Aorta (tissue), 5 donors: ENCODE measurements at places on chromosomes 4 and X. TPM values are rescaled to one million over a fixed set of nuclear protein-coding genes. Genes with fewer than 3 reads are reported as not detected.

The RIPPLY1 gene
- not detected for total RNA-seq

GRCh38 chr4:154692304-154692818, 51.4 kb upstream of the LRAT start:
- no peaks in the 10 kb centered on the region for H3K27me3 ChIP-seq
- no peak overlapping the region for H3K27ac ChIP-seq
- no peaks in the 10 kb centered on the region for H3K4me1 ChIP-seq
- no peaks in the 10 kb centered on the region for H3K36me3 ChIP-seq
- DNase-seq, result no peak
- H3K4me3 ChIP-seq, result no peak overlapping the region

- H3K27ac ChIP-seq, result no peak overlapping the region
- DNase-seq, result no peak
- H3K36me3 ChIP-seq, result no peaks in the 10 kb centered on the region
- no peak overlapping the region for H3K4me3 ChIP-seq
Measured at GRCh38 chrX:49999087-49999486, 76.7 kb downstream of the CLCN5 start.

DNA sequence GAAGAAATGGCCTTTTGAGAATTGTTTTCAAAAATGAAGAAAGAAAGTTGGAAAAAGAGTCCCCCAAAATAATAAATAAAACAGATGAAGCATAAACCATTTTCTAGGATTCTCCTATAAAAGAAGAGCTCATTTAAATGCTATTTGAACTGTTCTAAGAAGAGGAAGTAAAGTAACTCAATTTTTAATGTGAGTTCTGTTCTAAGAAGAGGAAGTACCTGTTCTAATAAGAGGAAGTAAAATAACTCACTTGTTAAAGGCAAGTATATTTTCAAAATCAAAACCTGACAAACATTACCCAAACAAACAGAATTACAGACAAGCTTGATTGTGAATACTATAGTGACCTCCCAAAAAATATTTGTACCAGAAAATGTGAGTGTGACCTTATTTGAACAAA, 1326.3 kb downstream of the C4orf33 start:
- H3K4me3 ChIP-seq, result no peak overlapping the region
- no peak overlapping the region for H3K27ac ChIP-seq
- no peaks in the 10 kb centered on the region for H3K36me3 ChIP-seq
- no peaks in the 10 kb centered on the region for H3K4me1 ChIP-seq

DNA sequence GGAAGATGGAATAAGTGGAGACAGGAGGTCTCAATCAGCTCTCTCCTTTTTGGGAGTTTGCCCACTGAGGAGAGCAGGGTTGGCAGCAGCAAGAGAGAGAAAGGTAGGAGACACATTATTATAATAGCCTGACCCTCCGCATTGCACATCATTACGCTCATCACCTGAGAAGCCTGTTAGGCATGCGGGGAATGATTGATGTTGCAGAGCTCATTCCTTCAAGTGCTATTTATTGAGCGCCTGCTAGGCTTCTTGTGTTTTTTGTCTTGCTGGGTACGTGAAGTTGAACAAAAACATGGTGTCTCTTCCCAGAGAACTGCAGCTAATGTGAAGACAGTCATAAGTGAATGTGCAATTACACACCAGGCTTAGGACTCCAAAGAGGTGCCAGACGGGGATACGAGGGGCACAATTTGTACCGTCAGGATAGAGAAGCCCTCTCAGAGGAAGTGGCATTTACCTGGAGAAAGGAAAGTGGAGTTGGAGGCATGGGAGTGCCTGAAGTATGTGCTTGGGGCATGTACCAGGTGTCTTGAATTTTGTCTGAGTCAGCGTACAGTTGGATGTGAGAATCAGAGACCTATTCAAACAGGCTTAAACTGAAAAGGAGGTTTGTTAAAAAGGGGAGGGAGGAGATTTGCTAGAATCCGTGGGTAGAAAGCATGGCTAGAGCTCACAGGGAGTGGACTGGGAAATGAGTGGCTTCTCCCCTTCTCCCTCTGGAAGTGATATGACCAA, 90.2 kb upstream of the SOD3 start:
- no peak for DNase-seq
- H3K36me3 ChIP-seq, result no peaks in the 10 kb centered on the region
- no peak overlapping the region for H3K27ac ChIP-seq
